ENCODE measurements at places on chromosomes 1 and 21.

- DNase-seq, result no peak
These were observed 8.8 kb upstream of the ABCB10 start for GRCh38 chr1:229567109-229567868.

DNA sequence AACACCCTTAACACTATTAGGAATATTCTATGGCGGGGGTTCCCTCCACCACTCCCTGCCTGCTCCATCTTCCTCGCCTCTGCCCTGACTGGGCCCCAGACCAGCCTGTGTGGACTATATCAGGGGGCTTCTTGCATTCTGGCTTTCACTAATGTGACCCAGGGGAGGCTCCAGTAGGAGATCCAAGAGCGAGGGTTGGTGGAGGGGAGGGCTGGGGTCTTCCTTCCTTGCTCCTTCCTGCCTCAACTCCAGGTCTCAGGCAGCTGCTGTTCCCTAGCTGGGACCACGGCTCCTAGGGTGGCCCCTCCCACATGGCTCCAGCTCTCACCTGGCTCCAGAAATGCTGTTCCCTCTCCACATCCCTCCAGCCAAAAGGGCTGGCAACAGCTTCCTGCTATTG, 257.4 kb downstream of the MATN1 start:
- no peak for DNase-seq

DNA sequence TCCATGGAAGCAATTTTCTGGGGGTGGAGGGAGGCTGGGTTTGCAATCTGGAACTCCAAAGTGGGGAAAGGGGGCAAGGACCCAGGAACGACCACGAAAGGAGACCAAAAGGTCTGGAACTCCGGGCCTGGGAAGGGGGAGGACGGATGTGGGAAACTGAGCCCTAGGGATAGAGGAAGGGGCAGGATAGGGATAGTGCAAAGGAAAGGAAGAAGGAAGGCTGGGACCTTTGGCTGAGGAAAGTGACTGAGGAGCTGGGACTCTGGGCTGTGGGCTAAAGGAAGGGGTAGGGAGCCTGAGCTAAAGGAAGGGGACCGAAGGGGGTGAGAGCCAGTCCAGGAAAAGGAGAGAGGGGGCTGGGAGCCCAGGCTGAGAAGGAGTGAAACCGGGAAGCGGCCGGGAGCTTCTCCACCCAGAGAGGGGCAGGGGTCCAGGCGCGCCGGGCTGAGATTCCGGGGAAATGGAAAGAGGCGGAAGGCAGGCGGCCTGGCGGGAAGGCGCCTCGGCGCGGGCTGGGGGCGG, 395 bp downstream of the SLC9A1 start:
- DNase-seq, result no peak

DNA sequence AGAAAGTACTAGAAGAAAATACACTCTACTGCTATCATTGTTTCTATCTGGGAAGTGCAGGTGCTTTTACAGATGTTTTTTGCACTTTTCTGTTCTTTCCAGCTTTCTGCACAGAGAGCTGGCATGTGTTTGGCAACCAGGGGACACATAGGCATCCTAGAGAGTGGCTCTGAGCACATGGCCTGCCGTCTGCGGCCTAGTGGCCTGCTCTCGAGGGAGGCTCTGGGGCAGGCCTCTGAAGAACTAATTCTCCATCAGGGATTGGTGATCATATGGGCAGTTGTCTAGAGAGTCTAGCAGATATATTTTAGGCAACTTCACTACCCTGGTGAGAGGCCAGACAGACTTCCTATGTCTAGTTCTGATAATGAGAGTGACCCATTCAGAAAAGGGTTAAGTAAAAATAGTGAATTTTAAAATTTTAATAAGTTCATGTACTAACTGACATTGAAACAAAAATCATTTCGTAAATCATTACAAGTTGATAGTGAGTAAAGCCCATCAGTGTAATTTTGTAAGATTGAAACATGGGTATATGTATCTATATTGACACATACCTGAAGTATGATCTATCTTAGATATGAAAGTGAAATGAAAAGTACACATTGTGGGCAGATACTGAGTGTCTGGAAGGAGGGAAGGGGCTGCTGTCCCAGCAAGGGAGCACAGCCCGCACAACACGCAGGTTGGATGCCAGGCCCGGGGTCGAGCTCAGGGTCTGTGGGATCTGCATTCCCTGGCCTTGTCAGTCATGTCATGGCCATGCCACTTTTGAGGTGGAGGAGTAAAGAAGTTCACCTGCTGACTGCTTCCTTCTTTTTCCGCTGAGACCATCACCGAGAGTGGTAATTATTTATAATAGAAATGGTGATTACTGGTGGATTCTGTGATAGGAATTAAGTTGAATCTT, 79.8 kb downstream of the PCBP3 start:
- DNase-seq, result no peak

GRCh38 chr1:236457775-236458174, 63.7 kb downstream of the EDARADD start:
- no peak for DNase-seq

- DNase-seq, result no peak
These were observed 33.0 kb downstream of the AK4 start for GRCh38 chr1:65180977-65181376.

DNA sequence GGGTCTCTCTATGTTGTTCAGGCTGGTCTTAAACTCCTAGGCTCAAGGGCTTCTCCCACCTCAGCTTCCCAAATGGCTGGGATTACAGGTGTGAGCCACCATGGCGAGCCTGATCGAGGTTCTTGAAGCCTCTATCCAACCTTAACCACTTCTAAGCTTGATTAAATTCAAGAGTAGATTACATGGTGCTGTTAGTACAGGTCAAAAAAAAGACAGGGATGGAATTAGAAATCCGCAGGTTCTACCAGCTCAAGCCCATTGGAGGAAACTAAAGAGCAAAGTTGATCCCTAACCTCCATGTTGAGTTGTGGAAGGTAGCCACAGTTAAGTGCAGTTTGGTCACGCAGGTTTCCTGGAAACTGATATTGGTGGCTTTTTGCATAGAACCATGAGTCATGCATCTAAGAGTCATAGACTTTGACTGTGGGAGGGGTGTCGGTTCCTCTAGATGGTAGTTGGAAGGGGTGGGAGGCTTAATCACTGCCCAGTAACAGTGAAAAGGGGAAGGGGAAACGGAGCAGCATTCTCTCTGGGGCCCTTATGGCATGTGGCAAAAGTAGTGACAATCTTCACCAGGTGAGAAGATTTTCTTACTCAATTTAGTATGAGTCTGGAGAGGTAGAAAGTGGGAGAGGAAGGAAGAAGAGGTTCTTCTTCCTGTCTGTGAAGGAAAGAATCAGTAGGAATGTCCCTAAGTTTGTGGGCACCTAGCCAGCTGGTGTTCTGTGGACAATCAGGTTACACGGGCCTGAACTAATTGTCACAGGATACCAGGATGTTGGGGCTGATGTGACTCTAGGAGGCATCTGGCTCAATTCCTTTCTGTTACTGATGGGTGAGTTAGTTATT, 7.0 kb downstream of the CD53 start:
- peak; percentile 22 for DNase-seq

DNA sequence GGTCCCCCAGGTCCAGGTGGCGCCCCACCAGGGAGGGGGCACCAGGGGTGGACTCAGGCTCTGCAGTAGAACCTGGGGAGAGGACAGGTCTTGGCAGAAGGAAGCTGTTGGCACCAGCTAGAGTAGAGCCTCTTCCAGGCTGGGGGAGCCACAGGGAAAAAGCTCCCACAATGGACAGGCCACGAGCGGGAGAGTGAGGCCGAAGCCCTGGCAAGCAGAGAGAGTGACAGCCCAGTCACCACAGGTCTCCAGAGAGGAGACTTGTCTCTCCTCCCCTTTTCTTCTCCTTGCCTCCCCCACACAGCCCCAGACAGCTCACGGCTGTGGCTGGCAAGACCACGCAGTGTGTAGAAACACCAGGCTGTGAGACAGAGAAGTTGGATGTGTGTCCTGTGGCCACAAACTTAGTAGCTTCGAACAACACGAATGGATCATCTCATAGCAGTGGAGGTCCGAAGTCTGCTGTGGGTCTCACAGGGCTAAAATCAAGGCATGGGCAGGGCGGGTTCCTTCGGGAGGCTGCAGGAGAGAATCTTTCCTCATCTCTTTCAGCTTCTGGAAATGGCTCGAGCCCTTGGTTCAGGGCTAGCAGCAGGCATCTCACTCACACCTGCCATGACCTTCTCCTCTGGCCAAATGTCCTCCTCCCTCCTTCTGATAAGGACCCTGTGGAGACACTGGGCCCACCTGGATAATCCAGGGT, 3.3 kb downstream of the KRTAP12-4 start:
- no peak for DNase-seq

GRCh38 chr1:150683914-150684313, 13.0 kb downstream of the GOLPH3L start:
- no peak for DNase-seq

- DNase-seq, result no peak
These were observed 887 bp downstream of the SLC19A2 start for GRCh38 chr1:169484683-169485430.

GRCh38 chr1:24955161-24955560, 25.1 kb upstream of the RUNX3 start:
- DNase-seq, result peak; percentile 46

DNA sequence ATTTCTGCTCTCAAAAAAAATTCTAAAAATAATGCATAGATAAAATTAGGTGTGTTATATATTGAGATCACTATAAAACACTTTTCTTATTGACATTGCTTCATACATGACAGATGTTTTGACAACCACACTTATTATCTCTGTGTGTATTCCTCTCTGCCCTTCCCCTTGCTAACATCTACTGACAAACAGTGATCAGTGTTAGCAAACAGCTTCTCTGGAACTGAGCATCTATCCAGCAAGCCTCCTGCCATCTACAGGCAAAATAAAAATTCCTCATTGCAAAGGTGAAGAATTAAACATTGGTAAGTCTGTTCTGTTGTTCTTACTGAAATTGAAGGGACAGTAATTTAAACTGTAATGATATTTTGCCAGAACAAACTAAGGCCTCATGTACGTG, 2153.9 kb downstream of the NCAM2 start:
- DNase-seq, result no peak

GRCh38 chr1:54887665-54888071, 673 bp upstream of the DHCR24 start:
- DNase-seq, result no peak

DNA sequence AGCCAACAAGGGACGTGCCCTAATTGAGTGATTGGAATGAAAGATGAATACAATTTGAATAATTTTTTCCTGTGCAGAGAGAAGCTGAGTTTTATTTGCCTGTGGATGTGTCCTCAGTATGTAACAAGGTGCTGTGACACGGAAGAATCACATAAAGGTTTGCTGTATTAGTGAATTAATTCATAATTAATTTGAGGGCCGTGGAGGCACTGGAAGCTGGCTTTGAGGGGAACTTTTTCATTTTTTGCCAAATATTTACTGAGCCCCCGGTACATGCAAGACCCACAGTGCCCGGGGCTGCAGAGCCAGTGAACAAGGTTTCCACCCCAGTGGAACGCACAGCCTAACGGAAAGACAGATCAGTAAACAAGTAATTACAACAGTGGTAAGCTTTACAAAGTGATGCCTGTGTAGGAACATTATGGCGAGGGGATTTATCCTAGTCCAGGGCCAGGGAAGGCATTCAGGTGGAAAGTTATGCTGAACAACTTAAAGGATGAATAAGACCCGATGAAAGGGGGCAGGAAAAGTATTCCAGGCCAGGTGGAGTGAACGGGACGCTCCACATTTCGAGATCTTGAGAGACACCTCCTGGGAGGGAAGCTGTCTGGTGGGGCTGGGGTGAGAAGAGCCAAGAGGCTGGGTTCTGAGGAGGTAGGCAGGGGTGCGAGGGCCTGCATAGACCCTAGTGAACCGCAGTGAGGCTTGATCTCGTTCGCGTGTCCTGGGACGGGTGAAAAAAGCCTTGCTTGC, 773 bp upstream of the RCC2 start:
- DNase-seq, result no peak

GRCh38 chr1:247385283-247385682, 30.7 kb upstream of the NLRP3 start:
- DNase-seq, result no peak

- DNase-seq, result peak; percentile 19
These were observed 524 bp downstream of the TP53BP2 start for GRCh38 chr1:223845037-223845809.

DNA sequence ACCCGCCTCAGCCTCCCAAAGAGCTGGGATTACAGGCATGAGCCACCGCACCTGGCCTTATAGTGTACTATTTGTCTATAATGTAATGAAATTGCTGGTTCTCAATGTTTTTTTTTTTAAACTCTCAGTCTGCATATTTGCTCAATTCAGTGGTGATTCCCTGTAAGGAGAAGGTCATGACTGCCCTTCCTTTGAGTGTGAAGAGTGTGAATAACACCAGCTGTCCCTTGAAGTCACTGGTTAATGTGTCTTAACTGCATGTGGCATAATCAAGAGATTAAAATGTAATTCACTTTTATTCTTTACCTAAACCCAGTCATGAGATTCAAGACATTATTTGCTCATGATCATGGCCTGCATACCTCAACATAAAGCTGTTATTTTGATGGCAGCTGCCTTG, 30.5 kb downstream of the MTF2 start:
- no peak for DNase-seq

DNA sequence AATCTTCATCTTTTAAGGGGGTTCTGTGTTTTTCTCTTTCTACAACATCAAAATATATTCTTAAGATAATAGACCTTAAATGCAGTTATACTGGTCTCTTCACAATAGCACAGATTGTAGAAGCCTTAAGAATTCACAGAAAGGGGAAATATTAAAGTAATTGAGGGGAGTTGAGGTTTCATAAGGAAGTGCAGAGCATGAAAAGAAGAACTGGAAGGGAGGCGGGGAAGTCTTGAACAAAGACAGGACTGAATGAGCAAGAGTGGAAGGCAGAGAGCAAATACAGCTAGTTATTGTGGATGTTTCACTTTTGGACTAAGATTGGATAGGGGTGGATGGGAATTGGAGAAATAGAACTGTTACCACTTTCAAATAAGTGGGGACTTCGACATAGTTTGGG, 67.7 kb downstream of the PTGER3 start:
- DNase-seq, result no peak

DNA sequence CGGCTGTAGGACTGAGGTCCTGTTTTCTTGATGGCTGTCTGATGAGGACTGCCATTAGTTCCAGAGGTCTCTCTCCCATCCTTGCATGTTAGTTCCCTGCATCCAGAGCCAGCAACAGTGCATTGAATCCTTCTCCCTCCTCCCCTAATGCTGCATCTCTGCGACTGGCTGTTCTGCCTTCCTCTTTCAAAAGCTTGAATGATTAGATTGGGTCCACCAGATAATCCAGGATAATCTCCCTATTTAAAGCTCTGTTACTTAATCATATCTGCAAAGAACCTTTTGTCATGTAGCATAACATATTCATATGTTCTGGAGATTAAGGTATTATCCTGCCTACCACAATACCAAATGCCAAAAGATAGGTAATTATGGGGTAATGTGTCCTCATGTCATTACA, 377.5 kb downstream of the GPATCH2 start:
- no peak for DNase-seq

Measured in stimulated activated CD8-positive, alpha-beta memory T cell treated with anti-CD3 and anti-CD28 coated beads, Interleukin-2, amount 100 ng/mL, for 1 hour (primary cell).